ENCODE measurements at places on chromosomes 7 and 10.

- DNase-seq = peak; percentile 56
Observed at GRCh38 chr7:116588641-116589594, 64.1 kb downstream of the CAV1 start.

DNA sequence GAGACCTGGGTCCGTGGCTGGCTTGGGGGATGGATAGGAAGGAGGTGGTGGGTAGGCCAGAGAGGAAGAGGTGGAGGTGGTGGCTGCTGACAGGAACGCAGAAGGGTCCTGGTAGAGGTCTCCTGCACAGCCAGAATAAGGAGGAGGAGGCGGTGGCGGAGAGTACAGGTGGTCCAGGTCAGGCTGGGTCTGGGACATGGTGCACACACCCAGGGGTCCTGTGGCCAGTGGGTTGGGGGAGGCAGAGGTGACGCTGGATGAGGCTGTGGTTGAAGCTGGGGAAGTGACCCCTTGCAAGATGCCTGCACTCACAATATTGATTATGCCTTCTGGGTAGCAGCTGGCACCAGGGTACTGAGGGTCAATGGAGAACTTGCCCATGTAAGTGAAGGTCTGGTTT, 2.2 kb downstream of the EGR2 start:
- DNase-seq = no peak

GRCh38 chr7:69934144-69934903, 336.0 kb downstream of the AUTS2 start:
- DNase-seq = peak; percentile 99

- no peak for DNase-seq
Observed at GRCh38 chr10:78865538-78865875, 203.3 kb upstream of the ZMIZ1 start.

- DNase-seq = peak; percentile 63
Observed at GRCh38 chr7:13908667-13909397, 80.6 kb downstream of the ETV1 start.

All from NCI-H2171 treated with DMSO at 0.1 percent for 48 hours (cell line).